ENCODE measurements at places on chromosomes 3 and 15.

DNA sequence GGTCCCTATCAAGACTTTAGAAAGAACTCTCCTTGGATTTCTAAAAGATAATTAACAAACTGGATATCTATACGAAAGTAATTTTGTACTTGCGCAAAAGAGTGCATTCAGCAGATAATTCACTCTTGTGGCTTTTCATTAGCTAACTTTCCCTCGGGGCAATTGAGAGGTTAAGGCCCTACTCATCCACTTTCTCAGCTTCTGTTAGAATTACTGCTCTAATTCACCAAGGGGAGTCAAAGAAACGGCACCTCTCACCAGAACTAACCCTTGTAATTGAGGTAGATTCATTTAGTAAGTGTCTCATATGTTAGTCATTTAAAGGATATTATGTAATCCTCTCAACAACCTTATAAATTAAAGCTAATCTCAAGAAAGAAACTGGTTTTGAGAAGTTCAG lies 22.5 kb upstream of the MB21D2 start:
- no peak for DNase-seq

GRCh38 chr3:10522646-10523303 lies 17.4 kb upstream of the ATP2B2 start:
- DNase-seq: no peak

- no peak for DNase-seq
Observed at GRCh38 chr3:60980342-60980692, 270.9 kb downstream of the FHIT start.

DNA sequence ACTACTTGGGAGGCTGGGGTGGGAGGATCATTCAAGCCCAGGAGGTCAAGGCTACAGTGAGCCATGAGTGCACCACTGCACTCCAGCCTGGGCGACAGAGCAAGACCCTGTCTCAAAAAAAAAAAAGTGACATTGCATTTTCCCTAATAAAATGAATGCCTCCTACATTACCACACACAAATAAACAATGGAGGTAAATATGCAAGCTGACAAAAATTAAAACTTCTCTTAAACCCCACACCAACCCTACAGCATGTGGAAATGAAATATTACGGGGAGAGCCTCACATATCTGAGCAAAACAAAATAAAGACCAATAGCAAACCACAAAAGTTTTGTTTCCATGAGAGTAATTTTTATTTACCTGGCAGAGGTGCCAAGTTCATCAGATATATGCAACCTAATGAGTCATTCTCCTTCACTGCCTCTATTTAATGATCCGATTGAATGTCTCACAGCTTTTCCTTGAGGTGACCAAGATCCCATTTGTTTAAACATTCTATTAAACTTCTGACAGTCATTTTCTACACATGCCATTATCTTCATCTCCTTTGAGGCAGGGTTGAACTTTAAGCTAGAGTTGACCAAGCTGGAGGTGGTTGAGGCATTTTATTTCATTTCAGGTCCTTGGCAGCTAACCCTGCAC lies 9.4 kb upstream of the CAV3 start:
- no peak for DNase-seq

DNA sequence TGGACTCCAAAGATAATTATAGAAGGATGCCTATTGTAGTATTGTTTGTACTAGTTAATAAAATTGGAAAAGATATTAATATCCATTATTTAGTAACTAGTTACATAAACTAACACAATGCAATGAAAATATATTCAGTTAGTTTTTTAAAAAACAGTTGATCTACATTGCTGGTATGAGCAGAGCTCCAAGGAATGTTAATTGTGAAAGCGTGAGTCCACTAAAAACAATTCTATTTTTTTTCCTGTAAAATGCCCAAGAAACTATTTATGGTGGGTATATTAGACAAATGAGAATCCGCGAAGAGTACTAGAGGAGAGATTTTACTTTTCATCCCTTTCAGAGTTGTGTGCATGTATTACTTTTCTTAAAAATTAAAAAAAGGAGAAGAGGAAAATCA lies 104.3 kb downstream of the MCTP2 start:
- DNase-seq: no peak

Data from activated CD4-positive, alpha-beta T cell treated with anti-CD3 and anti-CD28 coated beads for 48 hours (primary cell).